ENCODE measurements at places on chromosomes 7 and 10.
A peak's percentile ranks its signal among the peaks of the same experiment; 100 is the strongest.

DNA sequence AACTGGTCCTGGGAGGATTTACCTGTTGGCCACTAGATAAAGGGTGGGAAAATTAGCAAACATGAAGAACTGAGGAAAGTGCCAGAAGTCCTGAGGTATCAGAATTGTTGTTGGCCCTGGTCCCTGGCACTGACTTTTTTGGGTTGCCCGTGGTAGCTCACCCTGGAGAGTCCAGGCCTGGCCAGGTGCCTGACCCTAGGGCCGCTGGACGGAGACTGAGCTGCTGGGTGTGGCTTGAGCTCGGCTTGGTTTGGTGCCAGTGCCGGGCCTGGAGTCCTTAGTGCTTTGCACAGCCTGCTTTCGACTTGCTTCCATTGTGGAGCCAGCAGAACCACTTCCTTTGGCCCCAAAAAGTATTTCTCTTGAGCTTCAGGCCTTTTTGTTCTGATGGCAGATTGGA is 12.9 kb downstream of the MDH2 start:
- DNase-seq: no peak

DNA sequence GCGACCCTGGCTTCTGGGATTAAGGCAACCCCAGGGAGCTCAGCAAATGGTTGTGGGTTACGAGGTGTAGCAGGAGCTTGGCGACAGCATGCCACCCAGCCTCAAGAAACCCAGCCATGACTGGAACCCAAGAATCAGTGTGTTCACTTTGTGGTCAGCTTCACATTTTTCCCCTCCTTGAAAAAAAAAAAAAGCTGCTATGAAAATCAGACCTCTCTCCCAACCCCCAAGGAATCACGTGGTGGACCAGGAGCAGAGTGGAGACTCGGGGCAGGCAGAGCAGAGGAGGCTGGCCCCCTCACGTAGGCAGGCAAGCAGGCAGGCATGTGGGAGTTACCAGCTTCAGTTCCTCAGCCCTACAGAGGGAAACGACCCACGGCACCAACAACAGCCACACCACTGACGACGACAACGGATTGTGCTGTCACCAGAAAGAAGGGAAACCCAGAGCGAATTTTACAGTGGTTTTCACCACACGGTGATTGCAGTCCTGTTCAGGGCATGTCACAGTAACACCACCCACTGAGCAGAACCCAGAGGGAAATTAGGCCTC is 203.4 kb downstream of the SLC25A13 start:
- DNase-seq: peak; percentile 47

DNA sequence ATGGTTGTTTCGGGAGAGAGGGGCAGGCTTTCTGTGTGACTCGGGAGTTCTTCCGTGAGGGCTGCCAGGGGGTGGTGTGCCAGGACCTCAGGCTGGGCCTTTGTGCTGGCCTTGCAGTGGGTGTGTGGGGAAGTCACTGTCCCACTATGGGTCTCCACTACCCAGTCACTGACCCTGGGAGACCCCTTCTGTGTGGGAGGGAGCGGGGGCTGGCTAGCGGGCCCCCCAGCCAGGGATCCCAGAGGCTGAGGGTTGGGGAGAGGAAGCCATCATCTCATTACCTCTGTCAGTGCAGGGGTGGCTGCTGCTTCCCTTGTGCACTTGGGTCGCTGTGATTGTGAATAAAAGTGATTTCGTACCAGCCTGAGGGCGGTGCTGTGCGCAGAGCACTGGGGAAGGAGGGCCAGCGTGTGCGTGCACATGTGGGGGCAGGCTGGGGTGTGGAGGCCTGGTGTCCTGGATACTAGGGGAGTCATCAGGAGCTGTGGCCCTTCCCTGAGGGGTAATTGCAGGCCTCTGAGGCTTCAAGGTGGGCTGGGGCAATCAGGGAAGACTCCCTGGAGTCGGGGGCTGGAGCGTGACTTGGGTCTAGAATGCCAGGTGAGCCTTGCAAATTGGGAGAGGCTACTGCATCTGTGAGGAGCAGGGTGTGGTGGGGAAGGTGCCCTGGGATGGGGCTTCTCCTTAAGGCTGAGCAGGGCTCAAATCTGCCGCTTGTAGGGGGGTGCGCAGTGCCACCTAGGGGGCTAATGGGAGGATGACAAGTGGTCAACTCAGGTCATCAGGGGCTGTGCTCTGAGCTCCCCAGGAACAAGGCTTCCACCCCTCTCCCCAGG is 98.9 kb downstream of the NEURL1 start:
- DNase-seq: peak; percentile 54

DNA sequence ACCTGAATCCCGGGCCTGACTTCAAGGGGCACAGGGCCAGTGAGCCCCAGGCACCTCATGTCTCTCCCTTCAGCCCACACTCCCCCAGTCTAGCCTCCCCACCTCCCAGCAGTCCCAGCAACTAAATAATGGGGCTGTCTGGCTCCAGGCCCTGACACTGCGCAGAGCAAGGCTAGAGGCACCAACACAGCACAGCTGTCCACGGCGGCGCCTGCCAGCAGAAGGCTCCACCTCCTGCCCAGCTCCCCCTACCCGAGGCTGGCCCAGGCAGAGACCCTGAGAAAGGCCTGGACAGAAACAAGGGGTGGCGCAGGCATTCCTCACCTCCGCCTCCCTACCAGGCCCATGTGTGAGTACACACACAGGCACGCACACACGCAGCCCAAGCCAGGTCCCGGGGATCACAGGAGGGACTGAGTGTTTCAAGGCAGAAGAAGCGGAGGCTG is 6.1 kb downstream of the KCNH2 start:
- DNase-seq: peak; percentile 86

- no peak for DNase-seq
Measured at GRCh38 chr10:100442548-100442947, 20.3 kb upstream of the WNT8B start.

DNA sequence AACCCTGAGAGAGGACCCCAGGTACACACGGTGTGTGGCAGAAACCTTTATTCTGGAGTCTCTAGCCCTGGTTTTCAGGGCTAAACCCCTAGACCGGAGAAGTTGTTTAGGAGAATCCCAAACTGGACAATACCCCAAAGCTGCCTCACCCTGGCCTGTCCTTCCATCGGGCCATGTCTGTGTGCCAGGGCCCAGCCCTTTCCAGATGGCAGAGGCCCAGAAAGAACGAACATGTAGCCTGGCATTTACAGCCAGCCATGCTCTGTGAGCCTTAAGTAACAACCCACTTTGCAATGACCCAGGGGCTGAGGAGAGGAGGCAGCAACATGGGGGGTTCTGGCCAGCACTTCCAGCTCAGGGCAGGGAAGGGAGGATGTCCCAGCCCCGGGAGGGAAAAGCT is 142.1 kb downstream of the NEURL1 start:
- DNase-seq: no peak

- no peak for DNase-seq
Measured at GRCh38 chr7:26629696-26630095, 234.7 kb downstream of the SKAP2 start.

GRCh38 chr7:94297397-94297838 is 97.3 kb upstream of the COL1A2 start:
- no peak for DNase-seq

DNA sequence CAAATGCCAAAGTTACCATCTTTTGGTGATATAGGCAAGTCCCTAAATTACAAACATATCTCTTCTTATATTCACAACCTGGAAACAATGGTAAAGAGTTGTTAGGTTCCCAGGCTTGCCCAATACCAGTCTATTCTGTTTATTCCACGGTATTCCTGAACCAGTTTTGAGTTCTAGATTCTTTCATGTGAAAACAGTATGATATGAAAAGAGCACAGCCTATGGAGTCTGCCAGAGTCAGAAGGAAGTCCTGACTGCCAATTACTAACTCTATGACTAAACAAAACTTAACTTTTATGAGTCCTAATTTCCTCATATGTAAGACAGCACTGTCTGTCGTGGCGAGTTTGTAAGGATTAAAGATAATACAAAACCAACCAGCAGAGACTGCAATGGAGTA is 5.6 kb downstream of the ABI1 start:
- DNase-seq: no peak

GRCh38 chr7:131546583-131547141 is 9.8 kb downstream of the PODXL start:
- DNase-seq: peak; percentile 73

DNA sequence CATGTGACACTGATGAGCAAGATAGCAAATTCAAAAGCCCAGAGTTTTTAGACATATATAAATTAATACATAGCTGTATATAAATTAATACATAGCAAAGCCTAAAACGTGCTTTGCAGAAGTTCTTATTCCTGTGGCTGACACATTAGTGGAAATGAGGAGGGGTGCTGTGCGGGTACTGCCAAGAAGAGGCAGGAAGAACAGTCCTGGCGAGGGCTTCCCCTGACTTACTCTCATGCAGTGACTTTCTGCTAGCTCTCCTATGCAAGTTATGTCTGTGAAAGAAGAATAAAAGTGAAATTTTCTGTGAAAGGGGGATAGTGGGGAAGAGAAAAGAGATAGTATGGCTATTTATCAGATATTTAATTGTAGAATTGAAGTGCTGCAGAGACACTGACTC is 27.6 kb downstream of the TWIST1 start:
- DNase-seq: no peak

DNA sequence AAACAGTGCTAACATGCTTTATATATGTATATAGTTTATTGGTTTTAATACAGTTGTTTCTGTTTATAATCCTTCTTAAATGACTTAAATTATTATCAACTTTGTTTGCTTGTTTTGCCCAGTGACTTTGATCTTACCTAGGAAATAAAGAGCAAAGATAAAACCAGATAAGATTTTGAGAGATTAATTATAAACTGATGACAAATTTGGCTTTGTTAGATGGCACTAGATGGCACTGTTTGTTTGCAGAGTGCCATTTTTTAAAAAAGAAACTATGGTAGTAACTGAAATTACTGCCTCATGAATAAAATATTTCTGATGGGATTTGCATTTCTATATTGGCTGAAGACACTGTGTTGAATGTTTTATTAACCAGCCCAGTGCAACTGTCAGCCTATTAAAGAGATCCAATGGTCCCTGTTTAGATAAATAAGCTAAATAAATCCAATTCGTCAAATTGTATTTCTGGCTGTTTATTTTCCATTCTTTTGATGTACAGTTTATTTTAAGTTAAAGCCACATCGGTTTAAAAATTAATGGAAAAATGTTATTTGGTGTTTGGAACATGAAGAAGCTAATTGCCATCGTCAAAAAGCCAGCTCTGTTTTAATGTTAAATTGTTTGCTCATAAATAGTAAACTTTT is 28.7 kb downstream of the VTI1A start:
- DNase-seq: no peak

DNA sequence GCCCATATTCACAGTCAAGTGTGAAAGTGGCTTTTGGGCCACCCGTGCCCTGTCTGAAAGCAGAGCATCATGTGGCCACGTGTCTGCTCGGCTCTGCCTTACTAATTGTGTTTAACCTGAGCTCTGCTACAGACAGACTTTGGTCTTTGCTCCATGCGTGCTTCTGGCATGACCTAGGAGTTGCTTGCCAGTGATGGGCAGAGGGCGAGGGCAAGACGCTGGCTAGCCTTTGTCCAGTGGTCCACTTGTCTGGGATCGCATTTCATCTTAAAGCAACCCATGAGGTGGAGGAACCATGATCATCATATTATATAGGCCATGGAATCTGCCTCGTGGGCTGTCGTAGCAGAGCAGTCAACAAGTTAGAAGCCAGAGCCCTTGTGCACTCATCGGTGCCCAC is 123.3 kb upstream of the INSYN2A start:
- no peak for DNase-seq

DNA sequence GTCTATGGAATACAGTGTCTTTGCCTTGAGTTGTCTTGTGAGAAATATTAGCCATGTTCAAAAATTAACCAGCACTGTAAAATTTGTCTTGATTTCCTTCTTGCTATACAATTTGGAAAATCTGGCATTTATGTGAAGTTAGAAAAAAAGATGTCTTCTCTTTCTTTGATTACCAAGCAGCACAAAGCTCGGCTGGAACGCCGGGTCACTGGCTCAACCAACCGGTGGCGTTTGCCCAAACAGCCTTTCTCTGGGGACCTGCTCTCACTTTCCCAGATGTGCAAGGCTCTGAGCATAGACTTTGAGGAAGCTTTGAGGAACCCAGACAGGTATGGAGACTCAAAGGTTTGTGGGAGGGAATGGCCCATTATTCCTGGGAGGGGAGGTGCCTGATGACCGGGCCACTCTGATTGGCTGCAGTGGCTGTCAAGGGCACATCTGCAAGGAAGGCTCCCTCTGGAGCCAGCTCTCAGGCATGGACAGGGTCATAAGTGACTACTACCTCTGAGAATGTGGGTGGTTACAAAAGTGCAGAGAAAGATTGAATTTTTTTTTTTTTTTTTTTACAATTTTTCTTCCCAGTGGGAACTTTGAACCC is 5.6 kb downstream of the BTBD16 start:
- no peak for DNase-seq

- peak; percentile 51 for DNase-seq
Measured at GRCh38 chr10:34885898-34886297, 70.8 kb upstream of the PARD3 start.

GRCh38 chr7:5657901-5658300 is 123.6 kb downstream of the RNF216 start:
- DNase-seq: no peak

DNA sequence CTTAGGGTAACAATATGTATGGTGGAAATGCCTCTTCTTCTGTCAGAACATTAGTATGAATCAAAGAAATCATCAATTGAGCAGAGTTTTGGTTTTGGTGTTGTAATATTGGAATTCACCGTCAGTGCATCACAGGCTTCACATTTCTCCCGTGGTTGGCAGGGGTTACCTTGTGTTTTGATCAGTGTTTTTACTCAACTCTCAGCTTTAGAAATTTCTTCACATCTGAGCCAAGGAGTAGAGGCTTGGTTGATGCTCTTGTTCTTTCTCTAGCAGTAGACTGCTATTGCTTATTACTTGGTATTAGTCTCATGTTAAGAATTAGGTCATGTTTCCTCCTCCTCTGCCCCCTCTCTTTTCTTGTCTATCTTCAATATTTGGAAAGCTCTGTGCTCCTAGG is 188.8 kb upstream of the SMIM30 start:
- DNase-seq: no peak

DNA sequence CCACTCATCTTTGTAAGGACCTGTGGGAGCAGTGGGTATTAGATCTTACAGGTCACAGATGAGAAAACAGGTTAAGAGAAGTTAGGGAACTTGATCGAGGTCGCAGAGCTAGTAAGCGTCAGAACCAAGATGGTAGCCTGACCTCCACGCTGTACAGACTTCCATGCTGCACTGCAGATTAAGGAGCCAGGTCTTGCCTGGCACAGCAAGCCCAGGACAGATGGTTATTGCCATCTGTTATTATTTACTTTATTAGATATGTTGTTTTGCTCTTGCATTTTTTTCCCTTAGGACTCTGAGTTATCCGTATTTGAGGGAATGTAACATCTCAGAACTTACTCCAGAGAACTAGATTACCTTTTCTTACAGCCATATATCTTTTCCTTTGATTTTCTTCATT is 147.2 kb downstream of the NSUN6 start:
- DNase-seq: no peak

- no peak for DNase-seq
Measured at GRCh38 chr10:35219891-35220890, 93.5 kb downstream of the CREM start.
